Hindlimb muscle (tissue), 1 donor: ENCODE measurements at places on chromosomes 7 and 10. TPM values are rescaled to one million over a fixed set of nuclear protein-coding genes. Genes with fewer than 3 reads are reported as not detected.

Gene PRKG1
- 35.5 TPM for polyA plus RNA-seq

Gene SEMA4G
- polyA plus RNA-seq: 7.3 TPM

Gene RELN
- polyA plus RNA-seq: 2.1 TPM

Gene FZD1
- 11.8 TPM for polyA plus RNA-seq

Gene MTG1
- polyA plus RNA-seq: 47.4 TPM

Gene ATAD1
- polyA plus RNA-seq: 26.3 TPM

Gene STAG3
- 25.7 TPM for polyA plus RNA-seq

Gene ITGA8
- 6.6 TPM for polyA plus RNA-seq

Gene LRMDA
- 6.6 TPM for polyA plus RNA-seq

Gene ADCYAP1R1
- polyA plus RNA-seq: 10.5 TPM

Gene SHTN1
- 7.0 TPM for polyA plus RNA-seq
